ENCODE measurements at places on chromosomes 3 and 15.

DNA sequence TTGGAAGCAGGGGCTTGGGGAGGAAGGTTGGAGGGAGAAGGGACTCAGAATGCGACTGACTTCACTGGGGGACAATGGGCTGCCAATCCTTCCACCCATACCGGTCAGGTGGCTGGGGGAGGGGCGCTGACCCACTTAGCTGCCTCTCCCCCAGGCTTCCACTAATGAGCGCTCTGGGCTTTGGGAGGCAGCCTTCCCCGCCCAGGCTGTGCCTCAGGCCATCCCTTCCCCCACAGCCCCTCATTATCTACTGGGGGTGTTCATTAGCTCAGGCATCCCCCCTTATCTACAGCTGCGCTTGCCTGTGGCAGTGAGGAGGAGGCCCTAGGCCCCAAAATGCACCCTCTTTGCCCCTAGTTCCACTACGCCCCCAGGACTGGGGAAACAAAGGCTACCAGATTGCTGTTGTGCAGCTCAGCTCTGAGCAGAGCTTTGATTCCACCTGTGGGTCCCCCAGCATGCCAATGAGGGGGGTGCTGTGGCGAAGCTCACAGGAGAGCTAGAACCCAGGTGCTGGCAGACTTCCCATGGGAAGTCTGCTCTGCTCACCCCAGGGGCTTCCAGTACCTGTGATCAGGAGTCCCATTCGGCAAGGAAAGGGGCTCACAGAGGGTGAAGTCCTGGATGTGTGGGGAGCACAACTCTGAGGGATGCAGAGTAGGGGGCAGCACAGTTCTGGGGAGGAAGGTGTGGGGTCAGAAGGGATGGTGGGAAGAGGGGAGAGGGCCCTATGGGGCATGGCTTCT is 29.4 kb upstream of the SEMA3F start:
- DNase-seq: no peak

DNA sequence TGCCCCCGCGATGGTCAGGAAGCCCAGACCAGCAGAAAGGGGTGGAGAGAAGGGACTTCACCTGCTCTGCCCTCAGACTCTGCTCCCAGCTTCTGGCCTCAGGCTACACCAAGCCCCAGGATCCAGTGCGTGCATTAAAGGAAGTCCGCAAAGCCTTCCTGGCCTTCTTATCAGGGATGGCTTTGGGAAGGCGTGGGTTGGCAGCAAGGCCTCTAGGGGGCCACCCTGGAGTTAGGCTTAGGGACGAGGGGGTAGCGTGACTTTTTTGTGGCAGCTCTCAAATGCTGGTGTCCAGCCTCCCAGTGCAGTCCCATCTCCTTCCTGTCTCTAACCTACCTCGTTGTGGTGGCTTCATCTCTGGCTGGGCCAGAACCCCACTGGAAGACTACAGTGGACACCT is 18.9 kb upstream of the RPL29 start:
- DNase-seq: no peak

DNA sequence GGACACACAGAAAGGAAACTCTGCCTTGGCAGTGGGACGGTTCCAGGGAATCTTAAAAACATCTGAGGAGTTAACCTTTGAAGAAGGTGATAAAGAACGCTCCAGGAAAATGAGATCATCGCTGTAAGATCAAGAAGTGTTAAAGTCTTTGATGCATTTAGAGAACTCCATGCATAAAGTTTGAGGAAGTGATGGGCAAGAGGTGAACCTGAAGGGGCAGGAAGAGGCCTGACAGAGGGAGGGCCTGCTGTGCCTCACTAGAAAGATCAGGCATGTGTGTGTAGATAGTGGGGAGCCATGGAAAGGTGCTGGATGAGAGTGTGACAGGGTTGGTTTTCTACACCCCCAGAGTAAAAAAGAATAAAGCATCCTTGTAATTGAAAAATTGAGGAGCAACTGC is 889.2 kb downstream of the MCTP2 start:
- no peak for DNase-seq

- no peak for DNase-seq
Measured at GRCh38 chr15:97140216-97140615, 809.7 kb downstream of the NR2F2 start.

DNA sequence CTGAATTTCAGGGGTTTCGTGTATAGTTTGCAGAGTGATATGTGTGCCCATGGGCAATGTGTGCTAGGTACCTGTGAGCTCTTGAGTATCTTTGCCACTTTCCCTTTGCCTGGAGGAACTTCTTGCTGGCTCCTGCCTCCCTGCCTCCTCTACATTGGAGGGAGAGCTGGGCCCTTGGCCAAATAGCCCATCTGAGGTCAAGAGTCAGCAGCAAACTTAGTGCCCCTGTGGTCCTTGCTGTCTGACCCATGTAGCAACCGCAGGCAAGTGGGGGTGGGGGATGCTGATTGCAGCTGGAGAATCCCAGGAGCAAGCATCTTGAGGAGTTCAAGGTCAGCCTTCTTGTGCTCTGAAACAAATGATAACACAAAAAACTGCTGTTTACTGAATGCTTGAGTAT is 5.4 kb upstream of the TBC1D21 start:
- no peak for DNase-seq

DNA sequence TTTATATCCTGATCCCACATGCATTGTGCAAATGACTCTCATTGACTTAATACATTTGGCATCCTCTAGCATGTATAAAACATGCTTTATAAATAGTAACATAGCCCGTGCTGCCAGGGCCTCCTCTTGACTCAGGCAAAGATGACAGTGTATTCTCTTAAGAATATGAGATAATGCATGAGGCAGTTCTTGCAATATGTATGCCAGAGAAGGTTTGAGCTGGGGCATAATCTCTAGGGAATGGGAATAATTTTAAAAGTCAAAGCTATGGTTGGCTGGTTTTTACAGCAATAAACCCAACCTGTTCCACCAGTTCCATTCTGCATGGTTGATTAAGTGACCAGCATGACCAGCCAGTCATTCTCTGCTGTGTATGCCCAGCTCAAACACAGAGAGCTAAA is 179.0 kb upstream of the PFN2 start:
- DNase-seq: peak; percentile 79

DNA sequence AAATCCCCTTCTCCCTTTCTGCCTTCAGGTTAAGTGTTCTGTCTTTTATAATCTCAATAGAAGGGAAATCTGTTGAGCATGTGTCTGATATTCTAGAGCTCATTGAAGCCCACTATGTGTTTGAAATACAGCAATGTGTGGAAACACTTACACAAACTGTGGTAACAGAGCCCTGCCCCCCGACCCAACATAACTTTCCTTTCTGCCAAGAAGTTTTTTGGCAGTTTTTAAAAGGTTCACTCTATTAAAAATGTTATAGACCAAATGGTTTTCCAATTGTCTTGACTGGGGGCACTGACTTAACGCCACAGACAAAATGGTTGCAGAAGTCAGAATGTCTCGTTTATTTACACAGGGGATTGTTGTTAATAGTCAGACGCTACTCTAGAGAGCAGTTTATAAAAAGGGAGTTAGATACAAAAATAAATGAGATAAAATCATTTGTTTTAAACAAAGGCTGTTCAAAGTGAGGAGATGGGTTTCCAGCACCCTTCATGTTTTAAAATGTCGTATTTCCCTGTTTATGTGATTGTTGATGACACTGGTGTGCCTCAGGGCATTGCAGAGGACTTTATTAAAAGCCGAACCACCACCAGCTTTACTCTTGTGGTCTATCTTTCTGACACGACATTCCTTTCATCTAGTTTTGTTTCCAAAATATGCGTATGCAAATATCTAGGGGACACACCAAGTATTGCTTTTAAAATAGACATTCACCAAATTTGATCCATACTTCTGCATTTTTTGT is 26.7 kb upstream of the GREM1 start:
- no peak for DNase-seq

DNA sequence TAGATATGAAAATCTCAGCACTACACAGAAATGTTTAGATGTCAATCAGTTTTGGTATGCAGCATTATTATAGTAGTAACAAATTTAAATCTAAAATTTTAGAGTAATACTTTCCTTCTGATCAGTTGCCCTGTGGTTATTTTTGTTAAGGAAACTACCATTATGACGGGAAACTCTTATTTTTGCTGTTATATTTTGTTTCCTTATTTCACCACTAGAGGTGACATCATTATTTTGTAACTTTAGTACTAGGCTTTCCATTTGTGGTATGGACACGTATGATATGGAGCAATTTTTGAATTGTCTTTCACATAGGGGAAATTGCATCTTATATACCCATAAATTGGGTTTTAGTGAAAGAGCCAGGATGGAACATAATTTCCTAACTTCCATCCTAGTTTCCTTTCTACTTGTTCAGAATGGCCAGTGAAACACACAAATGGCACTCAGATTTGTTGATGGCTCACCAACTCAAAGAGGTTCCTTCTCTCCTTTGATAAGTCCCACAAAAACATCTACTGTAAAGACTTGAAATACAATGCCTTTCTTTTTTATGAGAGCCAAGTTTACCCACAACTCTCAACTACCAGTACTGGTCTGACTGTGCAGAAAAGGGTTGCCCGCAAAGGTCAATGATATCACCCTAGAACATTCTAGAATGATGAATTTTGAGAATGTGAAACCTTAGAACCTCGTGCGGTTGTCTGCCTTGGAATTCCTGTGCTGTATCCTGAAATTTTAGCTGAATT is 19.4 kb upstream of the PPP4R2 start:
- DNase-seq: no peak

- no peak for DNase-seq
Measured at GRCh38 chr3:13615019-13615528, 66.1 kb downstream of the FBLN2 start.

GRCh38 chr3:45496555-45496954 is 98.0 kb upstream of the LIMD1 start:
- DNase-seq: no peak

- no peak for DNase-seq
Measured at GRCh38 chr15:74799255-74799855, 13.3 kb upstream of the LMAN1L start.

DNA sequence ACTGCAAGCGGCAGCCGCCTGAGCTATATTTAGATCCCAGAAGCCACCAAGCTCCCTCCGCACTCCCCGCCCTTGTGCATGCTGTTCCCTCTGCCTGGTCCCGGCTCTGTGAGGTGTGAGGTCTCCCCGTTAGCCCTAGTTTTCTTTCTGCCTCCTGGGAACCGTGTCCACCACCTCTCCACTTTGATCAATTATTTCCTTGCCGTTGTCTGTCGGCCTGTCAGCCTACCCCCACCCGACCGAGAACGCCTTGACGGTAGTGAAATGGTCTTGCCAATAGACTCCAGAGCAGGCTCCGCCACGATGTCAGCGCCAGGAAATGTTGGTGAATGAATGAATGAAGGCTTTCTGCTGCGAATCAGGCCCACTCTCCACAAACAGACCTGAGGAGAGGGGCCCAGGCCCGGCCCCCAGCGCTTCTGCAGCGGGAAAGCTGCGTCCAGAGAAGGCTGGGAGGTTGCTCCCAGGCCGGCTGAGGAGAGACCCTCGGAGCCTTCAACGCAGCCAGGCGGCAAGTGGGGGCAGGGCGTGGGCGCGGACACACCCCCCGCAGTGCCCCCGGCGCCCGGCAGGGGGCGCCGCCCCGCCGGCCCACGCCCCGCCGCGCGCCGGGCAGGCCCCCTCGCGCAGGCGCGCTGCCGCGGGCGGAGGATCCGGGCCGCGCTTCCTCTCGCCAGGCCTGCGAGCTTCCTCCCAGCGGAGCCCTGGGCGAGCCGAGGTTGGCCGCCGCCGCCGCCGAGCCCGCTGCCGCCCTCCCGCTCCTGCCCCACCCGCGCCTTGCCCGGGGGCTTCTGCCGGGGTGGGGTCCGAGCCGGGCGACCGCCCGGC is at the start of gene CSK:
Gene CSK (plus strand): TSS at position 650 of the 828 bp plus-strand sequence. CDS start 16,218 bp downstream, outside the sequence.
- DNase-seq: peak; percentile 64

DNA sequence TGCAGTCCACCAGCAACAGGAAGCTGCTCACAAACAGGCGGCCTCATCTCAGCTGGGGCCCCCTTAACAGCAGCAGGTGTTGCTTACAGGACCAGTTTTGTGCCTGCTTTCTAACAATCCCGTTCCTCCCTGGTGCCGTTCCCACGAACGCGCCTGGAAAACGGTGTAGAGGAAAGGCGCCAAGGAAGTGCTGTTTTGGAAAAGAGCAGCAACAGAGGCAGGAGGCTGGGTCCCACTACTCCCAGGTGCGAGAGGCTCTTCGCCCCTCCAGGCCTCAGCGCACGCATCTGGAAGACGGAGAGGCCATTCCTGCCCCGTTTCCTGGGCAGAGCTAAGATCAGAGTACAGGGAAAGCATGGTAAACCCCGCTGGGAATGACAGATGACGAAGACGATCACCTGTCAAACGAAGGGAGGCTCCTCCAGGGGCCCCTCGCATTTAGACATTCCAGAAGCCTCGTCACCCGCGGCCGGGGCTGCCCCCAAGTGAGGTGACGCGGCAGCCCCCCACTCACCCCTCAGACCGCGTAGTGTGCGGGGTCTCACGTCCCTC is 603 bp downstream of the SCAPER start:
- peak; percentile 8 for DNase-seq

GRCh38 chr15:80999623-81000036 is 1.1 kb upstream of the TLNRD1 start:
- no peak for DNase-seq

- DNase-seq: no peak
Measured at GRCh38 chr15:58286523-58286922, 145.3 kb upstream of the LIPC start.

DNA sequence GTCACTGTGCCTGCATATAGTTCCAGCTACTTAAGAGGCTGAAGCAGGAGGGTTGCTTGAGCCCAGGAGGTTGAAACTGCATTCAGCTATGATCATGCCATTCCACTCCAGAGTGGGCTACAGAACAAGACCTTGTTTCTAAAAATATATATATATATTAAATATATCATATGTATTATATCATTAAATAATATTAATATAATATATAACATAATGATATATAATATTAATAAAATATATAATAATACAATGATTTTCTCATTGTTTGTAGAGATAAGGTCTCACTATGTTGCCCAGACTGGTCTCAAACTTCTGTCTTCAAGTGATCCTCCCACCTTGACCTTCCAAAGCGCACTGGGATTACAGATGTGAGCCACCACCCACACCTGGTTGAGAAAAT is 101.8 kb downstream of the NAALADL2 start:
- DNase-seq: no peak

DNA sequence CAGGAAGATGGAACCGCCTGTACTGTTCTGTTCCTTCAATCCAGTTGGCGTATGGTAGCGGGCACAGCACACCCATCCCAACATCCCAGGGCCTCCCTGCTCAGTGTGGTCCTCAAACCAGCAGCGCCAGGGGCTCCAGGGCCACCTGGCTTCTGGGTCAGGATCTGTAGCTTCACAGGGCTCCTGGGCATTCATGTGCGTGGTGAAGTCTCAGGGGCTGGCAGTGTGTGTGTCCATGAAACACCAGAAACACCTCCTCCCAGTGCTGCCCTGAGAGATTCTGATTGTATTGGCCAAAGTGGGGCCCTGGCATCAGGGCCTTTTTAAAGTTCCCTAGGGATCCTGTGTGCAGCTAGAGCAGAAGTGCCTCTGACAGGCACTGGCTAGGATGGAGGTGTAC is 42.1 kb downstream of the ABTB1 start:
- no peak for DNase-seq

GRCh38 chr3:197417441-197417840 is 119.0 kb upstream of the DLG1 start:
- no peak for DNase-seq

DNA sequence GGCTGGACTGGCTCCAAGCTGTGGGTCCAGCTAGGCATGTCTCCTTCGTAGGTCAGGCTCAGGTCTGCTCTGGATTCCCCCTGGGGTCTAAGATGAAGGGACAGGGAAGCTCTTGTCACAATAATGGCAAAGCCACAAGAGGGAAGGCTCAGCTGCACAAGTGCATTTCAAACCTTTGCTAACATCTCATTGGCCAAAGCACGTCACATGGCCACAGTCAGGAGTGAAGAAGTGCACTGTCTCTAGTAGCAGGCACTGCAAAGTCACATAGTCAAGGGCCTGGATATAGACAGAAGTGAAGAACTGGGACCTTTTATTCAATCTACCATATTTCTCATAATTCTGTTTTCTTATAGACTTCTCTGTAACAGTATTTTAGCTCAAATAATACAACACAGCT is 20.1 kb downstream of the DLEC1 start:
- no peak for DNase-seq
